ENCODE measurements at places on chromosomes 6 and 20.

GRCh38 chr6:68760941-68761676, 126.0 kb downstream of the ADGRB3 start:
- no peak for DNase-seq

DNA sequence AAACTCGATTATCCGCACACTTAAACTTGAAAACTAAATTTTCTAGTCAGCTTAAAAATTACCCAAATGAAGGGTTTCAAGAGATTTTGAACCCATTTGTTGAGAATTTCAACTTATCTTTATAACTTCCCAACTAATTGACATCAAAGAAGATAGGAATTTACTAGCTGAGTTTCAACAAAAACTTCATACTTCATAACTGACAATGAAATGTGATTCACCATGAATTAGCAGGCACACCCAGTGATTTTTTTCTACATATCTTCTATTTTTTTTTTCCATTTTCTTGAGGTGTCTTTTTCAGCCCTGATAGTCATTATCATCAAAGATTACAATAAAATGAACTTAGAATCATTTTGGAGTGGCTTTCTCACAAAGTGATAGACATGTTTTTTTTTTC, 26.7 kb downstream of the TNFAIP3 start:
- no peak for DNase-seq

GRCh38 chr6:38542031-38542430, 97.7 kb downstream of the BTBD9 start:
- no peak for DNase-seq

GRCh38 chr6:125843593-125843992, 52.8 kb downstream of the NCOA7 start:
- DNase-seq = no peak

DNA sequence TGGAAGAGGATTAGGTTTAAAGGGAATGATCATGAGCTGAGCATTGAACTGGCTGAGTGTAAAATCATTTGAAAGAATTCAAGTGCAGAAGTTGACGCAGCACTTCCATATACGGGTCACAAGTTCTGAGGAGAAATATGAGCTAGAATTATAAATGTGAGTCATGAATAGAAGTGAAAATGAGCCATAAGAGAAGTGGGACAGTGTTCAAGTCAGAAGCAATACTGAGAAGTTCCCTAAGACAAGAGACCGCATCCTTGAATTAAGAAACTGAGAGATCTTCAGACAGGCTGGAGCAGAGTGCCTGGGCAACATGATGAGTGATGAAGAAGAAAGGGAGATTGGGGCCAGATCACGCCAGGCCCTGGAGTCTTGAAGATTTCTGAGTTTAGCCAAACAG, 209.7 kb downstream of the TBX18 start:
- DNase-seq = no peak

GRCh38 chr6:18266523-18266912, 2.2 kb upstream of the DEK start:
- no peak for DNase-seq

GRCh38 chr6:158398252-158399024, 86.2 kb downstream of the TULP4 start:
- no peak for DNase-seq

DNA sequence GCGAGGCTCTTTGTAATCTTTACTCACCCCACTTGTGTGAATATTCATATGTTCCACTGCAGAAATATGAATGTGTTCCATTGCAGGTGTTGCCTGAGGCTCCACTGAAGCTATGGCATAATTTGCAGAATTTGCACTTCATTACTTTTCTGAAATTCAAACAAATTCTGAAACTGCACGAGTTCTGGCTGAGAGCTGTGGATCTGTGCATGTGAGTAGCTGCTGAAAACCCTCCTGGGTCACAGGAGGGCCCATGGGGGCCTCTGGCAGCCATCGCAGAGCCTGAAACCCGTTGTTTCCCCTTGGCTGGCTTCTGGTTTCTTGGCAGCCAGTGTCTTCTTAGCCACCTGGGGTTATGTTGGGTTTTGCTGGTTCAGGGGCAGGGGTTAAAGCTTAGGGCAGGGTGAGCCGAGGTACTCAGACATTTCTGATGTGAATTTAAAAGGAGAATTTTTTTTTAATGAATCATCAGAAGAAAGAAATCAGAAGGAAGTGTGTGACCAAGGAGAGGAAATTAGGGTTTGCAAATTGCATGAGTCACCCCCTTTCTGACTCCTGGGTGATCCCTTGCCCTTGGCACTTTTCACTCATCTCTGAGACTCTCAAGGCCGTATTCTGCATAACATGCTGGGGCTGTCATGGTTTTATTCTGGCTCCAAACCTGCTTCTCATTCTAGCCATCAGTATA, 40.6 kb downstream of the TOX2 start:
- peak; percentile 77 for DNase-seq

DNA sequence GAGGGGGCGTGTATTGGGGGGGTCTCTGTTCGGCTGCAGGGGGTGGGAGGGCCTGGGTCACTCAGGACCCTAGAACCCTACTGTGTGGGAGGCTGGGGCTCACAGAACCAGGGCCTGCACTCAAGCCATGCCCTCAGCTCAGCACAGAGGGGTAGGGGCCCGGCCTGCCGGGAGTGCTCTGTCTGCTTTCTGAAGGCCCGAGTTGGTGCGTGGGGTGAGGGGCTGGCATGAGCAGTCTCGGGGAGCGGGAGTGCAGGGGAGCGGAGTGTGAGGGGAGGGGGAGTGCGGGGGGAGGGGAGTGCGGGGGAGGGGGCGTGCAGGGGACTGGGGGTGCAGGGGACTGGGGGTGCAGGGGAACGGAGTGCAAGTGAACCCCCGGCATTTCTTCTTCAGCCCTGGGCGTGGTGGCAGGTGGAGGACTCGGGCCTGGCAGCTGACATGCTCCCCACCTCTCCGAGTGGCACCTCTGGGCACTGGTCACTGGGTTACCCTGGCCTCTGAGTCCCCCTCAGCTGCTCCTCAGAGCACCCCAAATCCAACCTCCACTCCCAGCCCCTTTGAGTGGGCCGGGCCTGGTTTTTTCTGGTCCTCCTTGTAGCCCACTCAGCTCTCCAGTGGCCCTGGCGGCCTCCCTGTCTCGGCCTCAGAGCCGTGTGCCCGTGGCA, 1.0 kb downstream of the COL20A1 start:
- no peak for DNase-seq

GRCh38 chr6:139472351-139473015, 98.0 kb upstream of the CITED2 start:
- no peak for DNase-seq

- DNase-seq = no peak
Measured at GRCh38 chr6:11398451-11399326, 138.9 kb upstream of the TMEM170B start.

DNA sequence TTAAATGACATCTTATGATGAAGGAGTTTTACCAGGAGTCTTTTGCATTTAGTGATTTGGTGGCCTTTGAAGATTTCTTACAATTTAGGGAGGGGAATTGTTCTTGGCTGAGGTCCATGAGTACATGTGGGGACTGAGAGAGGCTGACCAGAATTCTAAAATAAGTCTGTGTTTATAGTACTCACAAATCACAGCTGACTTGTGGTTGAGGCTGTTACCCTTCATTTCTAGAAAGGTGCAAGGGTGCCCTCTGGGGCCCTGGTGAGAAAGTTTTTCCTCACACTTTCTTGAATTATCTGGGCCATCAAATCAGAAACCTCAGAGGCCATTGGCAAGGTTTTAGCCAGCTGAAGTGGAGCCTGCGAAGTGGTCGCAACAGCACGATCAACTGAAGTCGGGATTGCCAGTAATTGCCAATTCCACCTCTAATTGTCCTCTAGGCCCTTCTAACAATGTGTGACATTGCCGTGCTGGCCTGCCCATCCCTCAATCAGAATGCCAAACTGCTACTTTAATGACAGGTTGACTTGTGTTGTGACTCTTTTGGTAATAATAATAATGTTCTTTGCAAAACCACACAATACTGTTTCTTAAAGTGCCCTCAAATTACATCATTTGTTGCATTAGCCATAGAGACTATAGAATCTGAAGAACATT, 221.6 kb downstream of the OGFRL1 start:
- DNase-seq = no peak

DNA sequence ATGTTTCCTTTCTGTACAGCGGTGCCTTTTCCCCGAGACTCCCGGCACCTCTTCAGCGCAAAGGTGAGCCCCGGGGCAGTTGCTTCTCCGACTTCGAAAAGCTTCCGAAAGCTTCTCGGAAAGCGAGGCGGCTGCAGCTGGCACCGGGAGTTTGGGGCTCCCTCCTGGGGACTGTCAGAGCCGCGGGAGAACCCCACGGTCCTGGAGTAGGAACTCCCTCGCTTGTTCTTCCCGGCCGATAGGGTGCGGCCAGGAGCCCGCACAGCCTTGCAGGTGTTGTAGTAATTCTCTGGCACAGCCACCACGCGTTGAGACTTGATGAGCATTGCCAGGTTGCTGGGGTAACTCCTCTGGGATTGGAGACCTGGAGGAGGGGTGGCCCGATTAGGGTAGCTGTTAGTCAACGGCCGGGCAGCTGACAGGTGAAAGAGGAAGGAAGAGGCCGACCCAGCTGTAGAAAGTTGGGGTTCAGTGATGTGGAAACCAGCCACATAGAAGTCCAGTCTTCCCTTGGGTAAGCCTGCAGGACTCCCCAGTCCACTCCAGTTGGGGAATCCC, 721 bp downstream of the KDM1B start:
- no peak for DNase-seq

DNA sequence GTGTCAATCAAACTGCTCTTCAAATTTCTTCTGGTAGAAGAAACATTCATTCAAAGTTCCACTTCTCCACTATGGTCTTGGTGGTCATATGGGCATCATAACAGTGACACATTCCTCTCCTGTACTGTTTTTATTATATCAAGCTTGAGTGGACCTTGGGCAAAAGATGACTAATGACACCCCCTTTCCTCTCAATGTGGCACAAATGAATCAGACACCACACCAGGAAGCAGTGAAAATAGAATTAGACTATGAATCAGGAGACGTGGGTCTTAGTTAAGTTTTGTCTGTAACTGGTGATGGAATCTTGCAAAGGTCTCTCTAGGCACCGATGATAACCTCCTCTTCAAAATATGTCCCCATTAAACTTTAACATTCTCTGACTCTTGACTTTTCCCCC, 9.0 kb upstream of the NRSN1 start:
- peak; percentile 3 for DNase-seq

- peak; percentile 23 for DNase-seq
Measured at GRCh38 chr6:79868098-79868722, 79.1 kb downstream of the ELOVL4 start.

GRCh38 chr20:35616465-35617396, 1.1 kb downstream of the SPAG4 start:
- DNase-seq = no peak

GRCh38 chr6:17250237-17250636, 30.9 kb upstream of the RBM24 start:
- no peak for DNase-seq

GRCh38 chr6:8236956-8237355, 134.6 kb upstream of the EEF1E1 start:
- no peak for DNase-seq

- DNase-seq = no peak
Measured at GRCh38 chr6:46315589-46315988, 144.8 kb upstream of the ENPP5 start.

- DNase-seq = peak; percentile 38
Measured at GRCh38 chr6:53615633-53616449, 49.7 kb downstream of the KLHL31 start.

DNA sequence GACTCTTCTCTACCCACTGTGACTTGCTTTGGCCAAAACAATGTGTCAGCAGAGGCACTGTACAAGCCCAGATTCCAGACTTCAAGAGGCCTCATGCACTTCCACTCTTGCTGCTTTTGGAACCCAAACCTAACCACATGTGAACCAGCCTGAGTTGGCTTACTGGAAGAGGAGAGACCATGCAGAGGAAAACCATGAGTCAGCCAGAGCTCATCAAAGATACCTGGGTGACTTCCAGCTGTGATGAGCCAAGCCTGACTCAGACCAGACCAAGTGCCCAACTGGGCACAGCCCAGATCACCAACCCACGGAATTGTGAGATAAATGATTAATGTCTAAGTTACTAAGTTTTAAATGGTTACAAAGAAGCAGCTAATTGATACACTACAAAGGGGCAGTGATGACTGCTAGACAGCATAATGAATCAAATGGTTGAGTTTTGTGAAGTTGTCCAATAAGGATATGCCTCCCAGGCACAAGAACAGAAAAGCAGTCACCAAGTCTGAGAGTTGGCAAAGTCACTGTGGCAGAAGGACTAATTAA, 16.2 kb upstream of the BEND6 start:
- DNase-seq = peak; percentile 95

DNA sequence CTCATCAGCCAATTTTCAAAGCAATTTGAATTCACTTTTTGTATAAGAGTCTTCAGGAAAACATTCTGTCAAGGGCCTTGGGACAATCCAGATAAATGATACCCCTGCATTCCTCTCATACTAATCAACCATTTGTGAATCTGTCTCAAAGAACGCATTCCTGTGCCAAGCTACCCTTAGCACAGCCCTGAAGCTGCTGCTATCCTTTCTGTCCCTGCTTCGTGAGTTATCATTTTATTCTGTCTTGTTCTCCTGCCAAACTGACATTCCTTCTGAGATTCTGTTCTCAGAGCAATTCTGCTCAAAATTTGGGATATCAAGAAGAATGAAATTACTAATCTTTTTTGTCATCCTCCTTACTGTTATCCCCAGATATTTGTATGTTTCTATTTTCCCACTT, 213.9 kb upstream of the STXBP5 start:
- no peak for DNase-seq

Measured in non-pigmented ciliary epithelial cell (primary cell).